ENCODE measurements at places on chromosomes 2 and 18. TPM values are rescaled to one million over a fixed set of nuclear protein-coding genes. Genes with fewer than 3 reads are reported as not detected.
A peak's percentile ranks its signal among the peaks of the same experiment; 100 is the strongest.

GRCh38 chr18:33239298-33239697, 201.2 kb downstream of the CCDC178 start:
- H3K4me3 ChIP-seq: no peak overlapping the region
- H3K4me1 ChIP-seq: no peaks in the 10 kb centered on the region
- H3K27me3 ChIP-seq: no peaks in the 10 kb centered on the region
- H3K36me3 ChIP-seq: no peaks in the 10 kb centered on the region
- DNase-seq: no peak

DNA sequence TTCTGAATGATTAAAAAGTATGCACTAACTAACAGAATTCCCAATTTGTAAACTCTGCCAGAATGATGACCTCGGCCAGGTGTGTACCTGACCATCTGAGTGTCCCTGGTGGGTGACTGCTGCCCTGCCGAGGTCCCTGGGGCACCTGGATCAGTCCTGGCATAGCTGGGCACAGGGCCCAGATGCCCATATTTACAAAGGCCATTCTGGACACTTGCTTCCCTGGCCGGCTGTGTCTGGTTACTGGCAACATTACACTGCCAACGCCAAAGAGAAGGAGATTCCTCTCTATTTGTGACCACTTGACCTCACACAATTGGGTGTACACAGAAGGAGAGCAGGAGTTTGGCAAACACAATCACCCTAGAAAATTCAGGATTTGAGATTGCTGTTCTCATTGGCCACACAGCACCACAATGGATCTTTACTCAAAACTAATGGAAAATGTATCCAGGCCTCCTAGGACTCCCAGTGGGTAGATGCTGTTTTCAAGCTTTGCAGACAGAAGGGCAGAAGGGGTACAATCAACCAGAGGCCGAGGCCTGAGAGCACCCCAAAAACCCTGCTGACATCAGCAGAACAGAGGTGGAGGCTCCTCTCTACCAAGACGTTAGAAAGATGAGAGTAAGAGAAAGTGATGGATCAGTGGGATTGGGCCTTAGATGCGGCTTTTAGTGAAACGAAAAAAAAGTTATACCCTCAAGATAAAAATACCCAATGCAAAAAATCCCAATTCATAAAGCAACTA, 58.3 kb upstream of the PXDN start:
- H3K4me1 ChIP-seq: peaks cover 56% of the 10 kb centered on the region
- no peaks in the 10 kb centered on the region for H3K36me3 ChIP-seq
- no peak overlapping the region for H3K27ac ChIP-seq

CHST9 gene
- 9.2 TPM for total RNA-seq

GRCh38 chr18:48547531-48547981, 8.7 kb downstream of the CTIF start:
- H3K4me3 ChIP-seq: no peak overlapping the region
- peak overlapping the region; percentile 22 for H3K27ac ChIP-seq
- H3K36me3 ChIP-seq: no peaks in the 10 kb centered on the region
- DNase-seq: peak; percentile 33
- no peaks in the 10 kb centered on the region for H3K27me3 ChIP-seq
- peaks cover 46% of the 10 kb centered on the region for H3K4me1 ChIP-seq

GRCh38 chr18:71249791-71250190, 960.9 kb downstream of the SOCS6 start:
- no peaks in the 10 kb centered on the region for H3K27me3 ChIP-seq
- H3K4me1 ChIP-seq: no peaks in the 10 kb centered on the region
- no peak overlapping the region for H3K27ac ChIP-seq

GRCh38 chr2:64065516-64065915, 46.3 kb upstream of the VPS54 start:
- peaks cover 26% of the 10 kb centered on the region for H3K4me1 ChIP-seq
- H3K27me3 ChIP-seq: no peaks in the 10 kb centered on the region
- DNase-seq: no peak
- no peaks in the 10 kb centered on the region for H3K36me3 ChIP-seq
- no peak overlapping the region for H3K4me3 ChIP-seq

- H3K27ac ChIP-seq: no peak overlapping the region
- no peaks in the 10 kb centered on the region for H3K27me3 ChIP-seq
- H3K4me1 ChIP-seq: peaks cover 4% of the 10 kb centered on the region
These were observed 41.1 kb downstream of the CDK15 start for GRCh38 chr2:201847481-201847880.

DNA sequence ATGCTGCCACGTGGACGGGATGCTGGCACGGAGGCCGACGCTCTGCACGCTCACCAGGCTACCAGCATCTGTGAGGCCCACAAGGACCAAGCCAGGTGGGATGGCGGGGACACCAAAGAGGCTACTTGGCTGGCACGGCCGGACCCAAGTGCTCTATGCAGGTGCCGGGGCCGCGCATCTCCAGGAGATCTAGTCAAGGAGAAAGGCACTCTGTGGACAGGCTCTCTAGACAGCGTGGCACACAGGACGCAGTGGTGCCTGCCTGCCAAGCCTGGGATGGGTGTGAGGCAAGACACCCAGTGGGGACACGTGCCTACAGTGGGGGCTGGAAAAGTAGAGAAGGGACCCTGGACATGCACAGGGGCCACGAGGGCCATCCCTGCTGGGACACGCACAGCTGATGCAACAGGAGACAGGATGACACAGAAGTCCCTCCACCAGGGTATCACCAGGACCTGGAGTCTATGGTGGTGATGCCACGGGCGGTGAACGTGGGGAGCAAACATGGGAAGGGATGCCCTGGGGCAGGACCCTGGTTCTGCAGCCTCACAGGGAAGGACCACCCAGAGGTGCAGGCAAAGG, 28.5 kb downstream of the ZNF516 start:
- H3K27me3 ChIP-seq: no peaks in the 10 kb centered on the region
- H3K4me1 ChIP-seq: no peaks in the 10 kb centered on the region
- DNase-seq: no peak
- no peaks in the 10 kb centered on the region for H3K36me3 ChIP-seq
- H3K27ac ChIP-seq: no peak overlapping the region

DNA sequence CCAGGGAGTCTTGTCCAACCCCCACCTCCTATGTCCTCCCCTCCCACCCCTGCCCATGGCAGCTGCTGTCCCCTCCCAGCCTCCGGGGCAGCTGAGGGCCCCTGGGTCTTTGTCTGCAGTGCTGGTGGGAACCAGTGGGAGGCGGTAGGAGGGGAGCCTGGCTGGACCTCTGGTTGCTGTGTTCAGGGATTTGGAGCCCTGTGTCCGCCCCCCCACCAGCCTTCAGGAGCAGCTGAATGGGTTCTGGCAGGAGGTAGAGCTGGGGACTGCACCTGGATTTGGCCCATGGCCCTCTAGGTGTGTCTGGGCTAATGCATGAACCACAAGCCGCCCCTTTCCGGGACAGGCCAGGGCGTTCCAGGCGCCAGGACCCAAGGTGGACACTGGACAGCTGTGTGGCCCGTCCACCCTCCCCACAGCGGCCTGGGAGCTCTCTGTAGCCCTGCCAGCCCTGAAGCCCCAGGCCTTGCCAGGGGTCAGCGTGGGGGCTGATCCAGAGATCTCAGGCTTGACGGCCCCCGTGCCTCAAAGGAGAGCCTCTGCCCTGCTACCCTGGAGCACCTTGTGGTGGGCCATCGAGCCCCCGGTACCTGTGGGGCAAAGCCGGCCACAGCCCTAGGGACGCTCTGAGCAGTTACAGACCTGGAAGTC, 25.4 kb downstream of the GPC1 start:
- H3K27ac ChIP-seq: peak overlapping the region; percentile 81
- DNase-seq: peak; percentile 55
- peaks cover 45% of the 10 kb centered on the region for H3K36me3 ChIP-seq
- H3K27me3 ChIP-seq: no peaks in the 10 kb centered on the region

GRCh38 chr2:95019572-95019971, 5.9 kb upstream of the MAL start:
- no peak overlapping the region for H3K27ac ChIP-seq
- H3K36me3 ChIP-seq: no peaks in the 10 kb centered on the region
- no peak overlapping the region for H3K4me3 ChIP-seq
- no peak for DNase-seq

GRCh38 chr2:9629222-9630116, 1.3 kb downstream of the YWHAQ start:
- peaks cover 16% of the 10 kb centered on the region for H3K4me1 ChIP-seq
- no peak for DNase-seq
- peaks cover 41% of the 10 kb centered on the region for H3K36me3 ChIP-seq
- peak overlapping the region; percentile 86 for H3K27ac ChIP-seq
- H3K27me3 ChIP-seq: no peaks in the 10 kb centered on the region

GRCh38 chr2:224157655-224158054, 118.6 kb upstream of the SERPINE2 start:
- no peaks in the 10 kb centered on the region for H3K4me1 ChIP-seq
- no peaks in the 10 kb centered on the region for H3K27me3 ChIP-seq
- no peaks in the 10 kb centered on the region for H3K36me3 ChIP-seq
- H3K27ac ChIP-seq: no peak overlapping the region

TGIF1 gene
- total RNA-seq: 88.8 TPM

GRCh38 chr2:128797937-128798336, 479.3 kb upstream of the HS6ST1 start:
- H3K27me3 ChIP-seq: no peaks in the 10 kb centered on the region
- H3K4me1 ChIP-seq: peaks cover 8% of the 10 kb centered on the region
- no peaks in the 10 kb centered on the region for H3K36me3 ChIP-seq
- DNase-seq: no peak
- no peak overlapping the region for H3K27ac ChIP-seq

DNA sequence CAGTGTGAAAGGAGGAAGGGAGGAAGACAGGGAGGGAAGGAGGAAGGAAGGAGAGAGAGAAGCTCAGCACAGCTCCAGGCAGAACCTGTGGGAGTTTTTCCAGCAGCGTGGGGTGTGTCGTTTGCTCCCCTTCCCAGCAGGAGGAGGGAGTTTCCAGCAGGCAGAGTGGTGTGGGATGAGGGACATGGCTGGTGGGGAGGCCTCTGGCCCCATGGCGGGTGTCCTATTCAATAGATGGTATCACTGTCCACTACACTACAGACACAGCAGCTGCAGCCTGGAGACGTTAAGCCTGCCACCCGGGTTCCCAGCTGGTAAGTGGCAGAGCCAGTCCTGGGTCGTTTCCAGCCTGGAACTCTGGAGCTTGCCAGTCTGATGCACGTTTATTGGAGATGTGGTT, 44.7 kb downstream of the GLI2 start:
- no peaks in the 10 kb centered on the region for H3K27me3 ChIP-seq
- no peaks in the 10 kb centered on the region for H3K36me3 ChIP-seq
- H3K4me1 ChIP-seq: peaks cover 35% of the 10 kb centered on the region
- H3K27ac ChIP-seq: no peak overlapping the region

IL36G gene
- total RNA-seq: not detected

DNA sequence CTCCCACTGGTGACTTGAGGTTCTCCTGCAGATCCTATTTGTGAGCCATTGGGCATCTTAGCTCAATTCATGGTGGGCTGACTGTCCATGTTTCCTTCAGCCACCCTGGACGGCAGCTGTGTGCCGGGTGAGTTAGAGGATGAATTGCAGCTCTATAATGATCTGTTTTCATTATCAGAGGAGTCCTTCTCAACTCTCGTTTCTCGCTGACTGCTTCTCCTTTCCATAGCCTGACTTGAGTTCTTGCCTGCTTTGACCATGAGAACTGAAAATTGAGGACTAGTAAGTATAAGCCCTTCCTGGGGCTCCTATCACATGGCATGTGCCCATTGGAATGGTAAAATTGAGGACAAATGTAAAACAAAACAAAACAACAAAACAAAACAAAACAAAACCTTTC, 121.8 kb downstream of the CDC42EP3 start:
- no peak overlapping the region for H3K27ac ChIP-seq
- H3K4me3 ChIP-seq: no peak overlapping the region
- H3K27me3 ChIP-seq: no peaks in the 10 kb centered on the region

CRYGA gene
- not detected for total RNA-seq

DNA sequence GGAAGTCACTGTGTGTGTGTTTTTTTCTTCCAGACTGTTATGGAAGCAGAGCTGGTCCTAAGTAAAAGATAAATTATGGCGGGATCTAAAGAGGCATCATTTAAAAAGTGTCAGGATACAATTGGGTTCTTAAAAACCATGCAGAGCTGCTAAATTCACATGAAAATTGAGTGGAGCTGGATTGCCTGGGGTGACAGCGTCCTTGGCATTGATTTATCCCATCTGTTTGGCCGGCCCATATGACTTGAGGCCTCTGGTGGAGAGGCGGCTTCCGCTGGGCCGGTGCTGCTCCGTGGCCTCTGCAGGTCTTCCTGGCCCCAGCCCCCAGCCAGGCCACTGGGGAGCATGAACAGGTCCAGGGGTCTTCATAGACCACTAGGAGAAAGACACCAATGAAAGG, 165.5 kb downstream of the GLI2 start:
- no peak overlapping the region for H3K27ac ChIP-seq
- no peak for DNase-seq
- no peaks in the 10 kb centered on the region for H3K36me3 ChIP-seq
- no peaks in the 10 kb centered on the region for H3K4me1 ChIP-seq
- no peak overlapping the region for H3K4me3 ChIP-seq

GRCh38 chr2:184268900-184269477, 329.3 kb upstream of the ZNF804A start:
- no peaks in the 10 kb centered on the region for H3K36me3 ChIP-seq
- no peak overlapping the region for H3K27ac ChIP-seq
- no peak overlapping the region for H3K4me3 ChIP-seq
- H3K4me1 ChIP-seq: no peaks in the 10 kb centered on the region

MCEE gene
- total RNA-seq: 12.7 TPM

FTCDNL1 gene
- 2.6 TPM for total RNA-seq
